Hematopoietic multipotent progenitor cell (in vitro differentiated cells): ENCODE measurements at places on chromosomes 5 and 9. TPM values are rescaled to one million over a fixed set of nuclear protein-coding genes. Genes with fewer than 3 reads are reported as not detected.

The SLC9A3 gene
- total RNA-seq = 3.5 TPM

The FBP2 gene
- not detected for total RNA-seq

The DNAH5 gene
- 0.27 TPM for total RNA-seq

The TUSC1 gene
- 14.3 TPM for total RNA-seq

The NRARP gene
- total RNA-seq = 5.1 TPM

The TMEFF1 gene
- total RNA-seq = 0.54 TPM

The GPR150 gene
- total RNA-seq = 0.54 TPM

The CYLC2 gene
- total RNA-seq = not detected

The SMC2 gene
- 4.8 TPM for total RNA-seq

DNA sequence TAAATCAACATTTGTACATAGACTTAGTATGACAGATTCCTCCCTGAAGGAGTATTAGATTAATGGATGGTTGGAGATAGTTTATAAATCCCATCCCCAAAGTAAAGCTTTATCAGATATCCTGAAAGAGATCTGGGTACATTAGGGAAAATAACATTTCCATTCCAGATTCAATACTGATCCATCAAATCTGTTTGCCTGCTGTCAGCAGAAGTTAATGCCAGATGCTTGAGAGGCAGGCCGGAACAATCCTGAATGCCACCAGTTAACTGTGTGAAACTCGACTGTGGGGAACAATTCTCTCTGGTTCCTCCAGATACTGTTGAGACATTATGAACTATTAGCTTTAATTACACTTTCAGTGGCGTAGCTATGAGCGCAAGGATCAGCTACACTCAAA is 1166.8 kb downstream of the MAT2B start:
- no peak for DNase-seq

GRCh38 chr9:35453786-35454185 is 36.1 kb upstream of the RUSC2 start:
- DNase-seq = no peak

- peak; percentile 84 for DNase-seq
Observed at GRCh38 chr9:69122082-69122548, 52.0 kb upstream of the TJP2 start.

- peak; percentile 48 for DNase-seq
Observed at GRCh38 chr9:77595426-77596095, 52.6 kb downstream of the GNA14 start.

DNA sequence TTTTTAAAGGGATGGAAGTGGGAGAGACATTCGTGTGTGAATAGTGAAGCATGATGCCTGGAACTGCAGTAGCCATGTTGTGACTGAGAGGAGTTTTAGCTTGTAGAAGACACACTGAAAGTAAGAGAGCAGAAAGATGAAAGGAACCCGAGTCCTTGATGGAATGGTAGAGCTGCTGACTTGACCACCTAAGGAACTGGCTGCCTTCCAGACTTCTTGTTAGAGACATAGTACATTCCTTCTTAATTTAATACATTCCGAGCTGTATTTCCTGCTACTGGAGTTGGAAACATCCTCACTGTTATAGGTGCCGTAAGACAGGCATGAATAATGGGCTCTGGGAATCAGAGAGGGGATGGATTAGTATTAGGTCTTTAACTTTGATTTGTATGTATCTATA is 7.4 kb downstream of the CER1 start:
- DNase-seq = no peak

GRCh38 chr5:167573370-167574127 is 717.9 kb upstream of the WWC1 start:
- DNase-seq = no peak

GRCh38 chr5:167820101-167820990 is 471.1 kb upstream of the WWC1 start:
- DNase-seq = no peak

GRCh38 chr5:123472150-123472924 is 39.6 kb upstream of the CSNK1G3 start:
- DNase-seq = no peak

DNA sequence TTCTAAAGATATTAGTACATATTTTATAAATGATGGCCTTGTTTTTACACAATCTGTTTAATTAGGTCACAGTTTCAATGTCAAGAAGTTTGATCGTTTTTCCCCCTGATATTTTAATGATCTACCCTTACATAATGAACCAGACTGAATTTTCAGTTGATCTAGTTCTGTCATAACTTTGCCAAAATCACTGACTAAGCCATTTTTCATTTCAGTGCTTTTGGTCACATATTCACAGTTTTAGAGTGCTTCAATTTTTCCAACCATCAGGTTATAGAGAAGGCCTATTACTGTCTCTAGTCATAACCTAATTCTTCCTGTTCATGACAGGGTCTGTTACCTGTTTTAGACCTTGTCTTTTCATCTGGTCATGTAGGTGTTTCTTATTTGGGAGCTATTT is 577.9 kb upstream of the PTPRD start:
- no peak for DNase-seq

DNA sequence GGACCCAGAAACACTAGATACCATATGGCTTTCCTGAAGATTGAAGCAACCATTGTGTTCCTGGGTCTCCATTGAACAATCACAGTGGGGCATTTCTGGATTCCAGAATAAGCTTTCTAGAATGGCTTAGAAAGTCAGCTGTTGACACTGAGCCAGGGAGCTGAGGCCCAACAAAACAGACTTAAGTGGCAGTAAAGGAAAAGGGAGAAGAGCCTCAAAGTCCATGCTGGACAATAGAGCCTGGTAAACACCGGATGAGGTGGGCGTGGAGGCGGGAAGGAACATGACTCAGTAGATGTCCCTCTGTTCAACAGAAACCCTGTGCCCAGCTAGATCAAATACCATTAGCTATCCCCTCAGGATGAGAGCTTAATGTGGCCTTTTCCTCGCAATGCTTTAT is 14.8 kb downstream of the SPARC start:
- DNase-seq = no peak

DNA sequence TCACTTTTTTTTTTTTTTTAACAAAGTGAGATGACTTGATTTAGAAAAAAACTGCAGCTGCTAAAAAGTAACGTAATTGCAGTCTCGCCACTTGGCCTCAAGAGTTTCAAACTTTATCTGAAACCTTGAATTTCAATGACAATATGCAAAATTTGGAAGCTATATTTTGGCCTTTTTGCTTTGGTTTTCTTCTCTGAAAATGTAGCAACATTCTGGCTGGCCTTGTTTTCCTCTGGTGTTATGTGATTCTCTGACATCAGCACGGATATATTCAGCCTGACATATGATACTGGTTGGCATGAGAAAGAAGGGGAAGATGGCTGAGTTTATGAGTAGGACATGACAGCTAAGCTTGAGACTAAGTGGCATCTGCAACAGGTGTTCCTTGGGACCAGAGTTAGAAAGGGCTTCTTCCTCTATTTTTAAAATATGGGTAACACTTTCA is 136.5 kb downstream of the MEF2C start:
- DNase-seq = no peak

- no peak for DNase-seq
Observed at GRCh38 chr5:1015507-1015906, 6.9 kb downstream of the NKD2 start.

GRCh38 chr5:90368454-90369246 is 40.9 kb downstream of the CETN3 start:
- DNase-seq = no peak

GRCh38 chr9:27184556-27185351 is 75.7 kb downstream of the TEK start:
- no peak for DNase-seq

- no peak for DNase-seq
Observed at GRCh38 chr9:70020991-70021571, 22.6 kb upstream of the MAMDC2 start.

DNA sequence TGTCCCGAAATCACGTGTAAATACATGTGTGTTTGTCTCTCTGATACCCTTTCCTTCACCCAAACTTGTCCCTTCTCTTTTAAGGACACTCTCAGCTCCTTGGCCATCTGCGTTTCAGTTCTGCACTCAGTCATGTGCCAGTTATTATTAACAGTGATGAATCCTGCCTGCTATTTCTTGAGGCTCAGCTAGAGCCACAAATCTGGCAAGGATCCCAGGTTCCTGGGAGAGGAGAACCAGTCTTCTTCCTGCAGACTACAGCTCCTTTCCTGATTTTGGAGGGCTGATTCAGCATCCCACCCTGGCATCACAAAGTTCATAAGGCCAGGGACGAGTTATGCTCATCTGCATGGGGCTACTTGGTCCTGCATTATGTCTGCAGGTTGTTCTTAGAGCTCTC is 5.6 kb downstream of the MAMDC2 start:
- no peak for DNase-seq
